Kidney (tissue), 22 donors: ENCODE measurements at places on chromosomes 1 and 21. TPM values are rescaled to one million over a fixed set of nuclear protein-coding genes. Genes with fewer than 3 reads are reported as not detected.

A3GALT2 gene
- not detected for total RNA-seq

MUTYH gene
- 29.0 TPM for total RNA-seq

KIF26B gene
- 10.7 TPM for total RNA-seq

TMEM54 gene
- total RNA-seq, result 45.9 TPM

CTSS gene
- 109 TPM for total RNA-seq

ZNF593OS gene
- total RNA-seq, result not detected

XCL1 gene
- not detected for total RNA-seq

PKP1 gene
- 0.63 TPM for total RNA-seq

HAO2 gene
- total RNA-seq, result 1.9 TPM

HYI gene
- 50.5 TPM for total RNA-seq

KRTAP19-2 gene
- not detected for total RNA-seq

FRRS1 gene
- 7.4 TPM for total RNA-seq

ELF3 gene
- total RNA-seq, result 400 TPM

B3GALT2 gene
- 0.25 TPM for total RNA-seq

GRCh38 chr1:67639361-67639760 is 45.6 kb upstream of the GADD45A start:
- DNase-seq, result no peak

DNA sequence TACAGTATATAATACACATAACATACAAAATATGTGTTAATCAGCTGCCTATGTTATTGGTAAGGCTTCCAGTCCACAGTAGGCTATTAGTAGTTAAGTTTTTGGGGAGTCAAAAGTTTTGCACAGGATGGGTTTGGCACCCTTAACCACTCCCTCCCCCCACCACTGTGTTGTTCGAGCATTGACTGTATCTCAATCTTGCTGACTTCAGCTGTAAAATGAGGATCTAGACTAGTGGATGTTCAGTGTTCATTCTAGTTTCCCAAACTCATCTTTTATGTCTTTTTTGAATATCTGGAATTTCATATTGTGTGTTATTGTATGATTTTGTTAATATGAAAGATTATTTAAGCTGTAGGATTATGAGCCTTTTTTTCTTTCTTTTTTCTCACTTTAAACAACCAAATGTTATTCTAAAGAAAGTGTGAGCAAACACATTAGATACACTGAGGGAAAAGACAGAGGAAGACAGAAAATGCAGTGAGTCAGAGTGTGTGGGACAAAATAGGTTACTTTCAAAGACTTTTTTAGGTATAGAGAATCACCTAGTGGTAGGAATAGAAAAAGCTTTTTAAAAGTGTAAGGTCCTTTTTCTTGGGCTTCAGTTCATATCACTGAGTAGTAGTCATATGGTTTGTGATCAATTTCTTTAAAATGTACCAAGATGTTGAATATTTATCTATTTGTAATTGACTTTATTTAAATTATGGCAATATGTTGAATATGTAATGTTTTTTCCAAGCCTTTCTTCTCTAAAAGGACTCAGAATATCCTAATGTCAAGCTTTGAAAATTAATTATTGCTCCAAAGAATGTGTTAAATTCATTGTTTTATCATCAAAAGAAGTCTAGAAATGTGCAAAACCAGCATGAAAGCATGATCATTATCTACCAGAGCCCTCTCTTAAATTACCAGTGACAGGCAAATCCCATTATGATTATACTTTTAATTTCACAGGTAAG is 17.9 kb upstream of the CENPF start:
- DNase-seq, result no peak

- DNase-seq, result no peak
Measured at GRCh38 chr1:19442154-19443096, 42.9 kb downstream of the CAPZB start.

- no peak for DNase-seq
Measured at GRCh38 chr1:105243411-105243810, 1493.7 kb downstream of the AMY1C start.

- no peak for DNase-seq
Measured at GRCh38 chr1:112059679-112060078, 70.2 kb upstream of the KCND3 start.

- DNase-seq, result no peak
Measured at GRCh38 chr1:228917342-228917741, 182.1 kb downstream of the RHOU start.

DNA sequence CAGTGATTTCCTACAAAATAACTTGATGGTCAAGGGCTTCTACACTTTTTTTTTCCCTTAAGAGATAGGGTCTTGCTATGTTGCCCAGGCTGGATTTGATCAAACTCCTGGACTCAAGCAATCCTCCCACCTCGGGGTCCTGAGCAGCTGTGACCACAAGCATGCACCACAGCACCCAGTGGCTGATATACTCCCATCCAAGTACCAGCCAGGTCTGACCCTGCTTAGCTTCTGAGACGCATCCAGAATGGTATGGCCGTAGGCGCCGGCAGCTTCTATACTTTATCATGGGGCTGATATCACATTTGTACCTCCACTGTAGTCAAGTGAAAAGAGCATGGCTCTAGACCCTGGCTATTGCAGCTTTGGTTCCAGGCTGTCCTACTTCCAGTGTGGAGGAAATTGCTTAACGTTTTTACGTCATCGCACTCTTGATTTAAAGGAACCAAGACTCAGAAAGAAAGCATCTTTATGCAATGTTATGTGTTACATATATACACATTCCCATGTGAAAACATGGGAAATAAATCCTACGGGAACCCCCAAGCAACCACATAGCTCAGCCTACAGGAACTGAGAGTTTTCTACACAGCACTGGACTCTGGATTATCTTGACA is 39.5 kb downstream of the PDPN start:
- no peak for DNase-seq

DNA sequence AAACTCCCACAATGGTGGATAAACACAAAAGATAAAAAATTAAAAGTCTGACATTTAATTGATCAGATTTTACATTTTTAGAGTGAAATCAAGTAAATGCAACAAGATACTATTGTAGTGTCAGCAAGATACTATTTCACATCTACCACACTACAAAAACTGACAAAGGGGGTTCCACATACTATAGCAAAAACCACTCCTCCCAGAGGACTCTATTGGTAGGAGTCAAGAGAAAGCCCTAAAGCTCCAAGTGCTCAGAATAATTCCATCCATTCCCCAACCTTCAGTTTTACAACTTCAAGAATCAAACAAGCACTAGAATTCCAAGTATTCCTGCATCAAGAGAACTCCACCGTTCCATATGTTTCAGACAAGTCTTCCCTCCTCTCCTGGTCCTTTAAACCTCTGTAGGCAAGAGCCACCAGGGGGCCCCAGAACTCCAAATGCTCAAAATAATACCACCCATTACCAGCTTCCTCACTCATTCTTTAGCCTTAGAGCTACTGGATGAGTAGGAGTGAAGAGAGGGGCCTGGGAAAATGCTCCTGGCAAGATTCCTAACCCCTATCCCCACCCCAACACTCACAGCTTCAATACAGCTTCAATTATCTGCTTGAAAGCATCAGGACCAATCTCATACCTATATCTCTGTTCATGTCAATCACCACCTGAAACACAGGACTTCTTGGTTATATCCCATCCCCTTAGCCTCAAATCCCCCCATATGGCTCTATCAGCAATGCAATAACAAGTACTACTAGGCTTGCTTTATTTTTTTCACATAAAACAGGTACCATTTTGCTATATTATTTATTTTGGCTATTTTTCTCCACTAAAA is 9.9 kb downstream of the TOR1AIP2 start:
- DNase-seq, result peak; percentile 61

DNA sequence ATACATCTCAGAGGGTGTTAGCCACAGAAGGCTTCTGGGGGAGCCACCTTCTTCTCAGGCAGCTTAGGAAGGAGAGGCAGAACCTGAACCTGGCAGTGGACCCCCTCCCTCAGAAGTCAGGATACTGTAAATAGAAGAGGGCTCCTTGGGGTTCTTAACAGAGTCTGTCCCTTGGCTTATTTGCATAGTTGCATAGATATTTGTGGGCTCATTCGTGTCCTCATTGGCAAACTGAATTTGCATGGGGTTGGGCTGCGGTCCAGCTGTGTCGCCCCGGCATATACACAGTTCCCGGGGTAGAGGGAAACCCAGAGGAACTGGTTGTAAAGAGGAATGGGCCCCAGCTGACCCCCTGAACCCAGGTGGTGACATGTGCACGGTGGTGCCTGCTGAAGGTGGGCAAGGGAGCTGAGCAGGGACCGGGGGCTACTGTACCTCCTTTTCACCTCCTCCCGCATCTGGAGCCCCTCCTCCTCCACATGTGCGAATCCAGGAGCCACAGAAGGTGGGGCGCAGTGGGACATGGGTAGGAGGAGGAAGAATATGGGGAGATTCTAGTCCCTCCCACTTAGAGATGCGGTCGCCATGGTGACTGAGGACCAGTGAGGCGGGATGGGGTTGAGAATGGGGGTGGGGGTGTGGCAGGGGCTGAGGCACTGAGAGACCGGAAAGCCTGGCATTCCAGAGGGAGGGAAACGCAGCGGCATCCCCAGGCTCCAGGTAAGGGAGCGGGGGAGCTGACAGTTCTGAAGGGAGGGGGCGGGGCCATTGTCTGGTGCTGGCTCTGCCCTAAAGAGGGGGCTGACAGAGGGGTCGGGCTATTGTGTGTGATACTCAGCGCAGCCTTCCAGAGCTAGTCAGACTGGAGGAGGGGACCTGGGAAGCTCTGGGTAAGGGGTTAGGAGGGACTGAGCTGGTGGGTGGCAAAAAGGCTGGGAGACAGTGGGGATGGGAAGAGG is 3.7 kb upstream of the SEMA4A start:
- DNase-seq, result peak; percentile 74

DNA sequence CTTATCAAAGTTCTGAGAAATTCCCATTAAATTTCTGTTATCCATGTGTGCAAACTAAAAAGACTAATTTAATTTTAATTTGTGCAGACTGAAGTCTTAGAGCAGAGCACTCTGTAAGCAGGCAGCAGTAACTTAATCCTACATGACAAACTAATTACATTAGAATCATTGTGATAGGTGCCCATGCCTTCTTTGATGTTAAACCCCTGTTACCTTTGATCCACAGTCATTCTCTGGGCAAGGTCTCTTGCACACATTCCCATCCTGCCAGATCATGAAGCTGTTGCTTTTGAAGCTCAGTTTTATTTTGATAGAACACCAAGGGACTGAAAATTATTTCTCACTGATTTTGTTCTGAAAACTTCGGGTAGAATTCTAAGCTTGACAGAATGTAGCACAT is 77.2 kb downstream of the BCAR3 start:
- DNase-seq, result no peak

GRCh38 chr1:167223144-167224103 is 2.7 kb downstream of the POU2F1 start:
- DNase-seq, result peak; percentile 87

- DNase-seq, result no peak
Measured at GRCh38 chr1:16061266-16061665, 12.2 kb downstream of the FAM131C start.

DNA sequence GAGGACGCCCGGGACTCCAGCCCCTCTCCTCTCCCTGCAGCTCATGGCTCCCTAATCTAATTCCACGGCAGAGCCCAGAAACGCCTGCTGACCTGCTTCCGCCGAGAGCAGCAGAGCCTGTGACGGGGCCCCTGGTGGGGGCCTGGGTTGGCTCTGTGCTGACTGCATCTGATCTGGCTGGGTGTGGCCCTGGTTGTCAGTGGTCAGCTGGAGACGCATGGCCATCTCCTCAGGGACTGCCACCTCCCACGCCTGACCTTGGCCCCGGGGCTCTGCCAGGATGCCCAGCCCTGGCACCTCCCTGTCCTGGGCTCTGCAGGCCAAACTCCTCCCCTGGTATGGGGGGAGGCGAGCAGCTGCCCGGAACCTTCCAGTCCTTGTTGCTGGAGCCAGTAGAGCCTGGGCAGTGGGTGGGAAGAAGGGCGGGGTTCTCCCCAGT is 1.1 kb upstream of the PLCH2 start:
- no peak for DNase-seq

GRCh38 chr1:182293119-182293589 is 98.4 kb downstream of the GLUL start:
- DNase-seq, result no peak

DNA sequence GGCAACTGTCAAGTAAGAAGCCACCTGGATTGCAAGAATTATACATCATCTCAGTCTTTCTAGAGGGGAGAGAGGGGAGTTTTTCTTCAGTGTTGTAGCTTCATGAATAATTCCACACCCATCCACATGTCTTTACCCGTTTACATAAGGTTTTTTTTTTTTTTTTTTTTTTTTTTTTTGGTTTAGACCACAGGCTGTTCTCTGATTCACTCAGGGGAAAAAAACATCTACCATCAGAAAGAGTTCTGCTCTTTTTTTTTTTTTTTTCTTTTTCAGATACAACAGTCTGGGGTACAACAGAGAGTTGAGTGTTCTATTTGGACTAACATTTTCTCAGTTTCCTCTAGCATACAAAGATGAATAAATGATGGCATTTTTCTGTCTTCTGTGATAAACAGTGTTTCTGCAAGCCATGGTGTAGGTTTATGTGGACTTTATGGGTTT is 4.9 kb upstream of the KIF14 start:
- DNase-seq, result no peak
